Mesothelial cell of epicardium (in vitro differentiated cells): ENCODE measurements at places on chromosomes 12 and 14. TPM values are rescaled to one million over a fixed set of nuclear protein-coding genes. Genes with fewer than 3 reads are reported as not detected.

DNA sequence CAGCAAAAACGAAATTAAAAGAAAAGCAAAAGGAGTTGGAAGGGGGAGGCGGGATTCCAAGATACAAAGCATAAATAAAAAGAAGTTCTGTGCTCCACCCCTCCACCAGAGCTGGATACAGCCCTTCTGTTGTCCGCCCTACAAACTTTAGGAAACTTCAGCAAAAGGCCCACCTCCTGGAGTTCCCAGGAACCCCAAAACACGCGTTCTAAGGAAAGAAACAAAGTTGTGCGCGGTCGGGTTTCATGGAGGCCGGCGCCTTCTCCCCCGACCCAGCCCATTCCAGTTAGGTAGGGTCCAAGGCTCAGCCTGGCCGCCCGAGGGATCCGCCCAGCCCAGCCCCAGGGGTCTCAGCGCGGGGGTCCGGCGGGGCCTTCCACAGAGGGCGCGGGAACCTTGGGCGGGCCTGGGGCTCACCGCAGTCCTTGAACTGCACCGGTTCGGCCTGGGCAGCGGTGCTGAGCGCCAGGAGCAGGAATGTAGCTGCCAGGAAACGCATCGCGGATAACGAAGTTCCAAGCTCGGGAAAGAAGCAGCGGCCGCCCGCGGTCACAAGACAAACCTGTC lies at the start of gene NPC2:
TSS of gene NPC2 (minus strand) at position 530 of the 567 bp plus-strand sequence. CDS start at position 499, 31 bp downstream.
- no peaks in the 10 kb centered on the region for H3K27me3 ChIP-seq
- DNase-seq, result no peak
- peaks cover 35% of the 10 kb centered on the region for H3K4me1 ChIP-seq
- no peaks in the 10 kb centered on the region for H3K36me3 ChIP-seq
- no peak within 1 kb of the TSS for H3K4me3 ChIP-seq
- peak within 1 kb of the TSS; percentile 90 for H3K27ac ChIP-seq

FLRT2 gene
- 143 to 150 TPM (median 148 TPM) in 3 replicates for total RNA-seq

AREL1 gene
- 43.8 to 55.5 TPM (median 49.1 TPM) in 3 replicates for total RNA-seq

- H3K27me3 ChIP-seq, result no peaks in the 10 kb centered on the region
- H3K36me3 ChIP-seq, result no peaks in the 10 kb centered on the region
- no peak overlapping the region for H3K27ac ChIP-seq
- peaks cover 12% of the 10 kb centered on the region for H3K4me1 ChIP-seq
These were observed 26.3 kb downstream of the RIN3 start for GRCh38 chr14:92539875-92540274.

LRP6 gene
- 72.9 to 77.4 TPM (median 75.3 TPM) in 3 replicates for total RNA-seq
